ENCODE measurements at places on chromosomes 12 and 14.

- peak; percentile 20 for DNase-seq
Observed at GRCh38 chr14:60008042-60008441, 83.7 kb upstream of the PCNX4 start.

DNA sequence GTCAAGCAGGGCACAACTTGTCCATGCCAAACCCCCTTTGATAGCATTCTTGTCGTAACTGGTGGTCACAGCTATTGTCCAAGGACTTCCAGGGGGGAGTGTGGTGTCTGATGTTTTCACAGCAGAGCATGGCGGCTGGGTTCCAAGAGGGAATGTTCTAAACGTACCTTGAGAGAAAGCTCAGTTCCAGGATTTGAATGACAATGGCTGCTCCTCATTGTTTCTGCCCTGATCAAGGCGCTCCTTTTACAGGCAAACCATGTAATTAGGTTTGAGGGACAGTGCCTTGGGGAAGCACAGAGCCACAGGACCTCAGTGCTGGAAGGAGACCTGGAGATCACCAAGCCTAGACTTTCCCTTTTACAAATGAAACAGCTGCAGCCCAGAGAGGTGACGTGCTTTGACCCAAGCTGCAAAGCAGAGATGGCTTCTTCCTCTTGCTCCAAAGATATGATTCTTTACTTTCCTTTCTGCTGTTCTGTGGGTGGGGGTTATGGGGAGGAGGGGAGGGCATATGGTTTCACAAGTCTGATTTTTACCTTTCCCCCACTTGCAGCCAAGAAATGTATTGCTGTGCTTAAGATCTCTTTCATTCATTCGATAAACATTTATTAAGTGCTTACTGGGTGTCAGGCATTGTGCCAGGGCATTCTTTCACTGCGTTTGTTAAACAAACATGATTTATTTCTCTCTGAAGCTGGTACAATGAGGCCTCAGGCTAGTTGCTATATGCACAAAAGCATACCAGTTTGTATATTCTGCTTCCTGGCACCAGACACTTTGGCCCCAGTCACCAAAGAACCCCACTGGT is 172.8 kb downstream of the KTN1 start:
- peak; percentile 28 for DNase-seq

DNA sequence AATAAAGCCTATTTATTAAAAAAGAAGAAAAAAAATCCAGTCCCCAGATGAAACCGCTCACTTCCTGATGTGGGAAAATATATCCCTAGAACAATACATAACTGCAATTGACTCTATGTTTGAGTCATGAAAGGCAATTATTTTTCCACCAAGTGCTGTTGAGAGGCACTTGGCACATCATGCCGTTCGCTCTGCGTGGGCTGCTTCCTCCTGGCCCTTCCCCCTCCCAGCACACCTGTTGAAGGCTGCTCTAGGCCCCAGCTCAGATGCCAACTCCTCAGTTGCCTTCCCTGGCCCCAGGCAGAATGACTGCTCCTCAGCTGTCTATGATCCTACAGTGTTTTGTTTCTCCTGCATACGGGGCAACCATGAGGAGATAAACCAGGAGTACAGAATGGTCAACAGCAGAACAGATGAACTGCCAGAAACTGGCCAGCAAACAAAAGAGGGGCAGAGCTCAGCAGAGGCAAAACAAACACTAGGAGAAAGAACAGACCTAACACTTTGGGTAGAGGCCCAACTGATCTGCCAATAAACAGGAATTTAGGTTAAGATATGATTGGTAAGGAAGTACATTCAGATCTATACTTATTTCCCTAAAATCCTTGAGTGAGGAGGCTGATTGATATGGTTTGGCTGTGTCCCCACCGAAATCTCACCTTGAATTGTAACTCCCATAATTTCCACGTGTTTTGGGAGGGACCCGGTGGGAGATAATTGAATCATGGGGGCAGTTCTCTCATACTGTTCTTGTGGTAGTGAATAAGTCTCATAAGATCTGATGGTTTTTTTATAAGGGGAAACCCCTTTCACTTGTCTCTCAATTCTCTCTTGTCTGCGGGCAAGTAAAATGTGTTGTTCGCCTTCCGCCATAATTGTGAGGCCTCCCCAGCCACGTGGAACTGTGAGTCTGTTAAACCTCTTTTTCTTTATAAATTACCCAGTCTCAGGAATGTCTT is 58.6 kb downstream of the SLC38A1 start:
- peak; percentile 85 for DNase-seq

GRCh38 chr14:77638771-77639171 is 22.3 kb upstream of the SPTLC2 start:
- peak; percentile 97 for DNase-seq

- DNase-seq = no peak
Observed at GRCh38 chr12:62050785-62051184, 209.4 kb upstream of the USP15 start.

DNA sequence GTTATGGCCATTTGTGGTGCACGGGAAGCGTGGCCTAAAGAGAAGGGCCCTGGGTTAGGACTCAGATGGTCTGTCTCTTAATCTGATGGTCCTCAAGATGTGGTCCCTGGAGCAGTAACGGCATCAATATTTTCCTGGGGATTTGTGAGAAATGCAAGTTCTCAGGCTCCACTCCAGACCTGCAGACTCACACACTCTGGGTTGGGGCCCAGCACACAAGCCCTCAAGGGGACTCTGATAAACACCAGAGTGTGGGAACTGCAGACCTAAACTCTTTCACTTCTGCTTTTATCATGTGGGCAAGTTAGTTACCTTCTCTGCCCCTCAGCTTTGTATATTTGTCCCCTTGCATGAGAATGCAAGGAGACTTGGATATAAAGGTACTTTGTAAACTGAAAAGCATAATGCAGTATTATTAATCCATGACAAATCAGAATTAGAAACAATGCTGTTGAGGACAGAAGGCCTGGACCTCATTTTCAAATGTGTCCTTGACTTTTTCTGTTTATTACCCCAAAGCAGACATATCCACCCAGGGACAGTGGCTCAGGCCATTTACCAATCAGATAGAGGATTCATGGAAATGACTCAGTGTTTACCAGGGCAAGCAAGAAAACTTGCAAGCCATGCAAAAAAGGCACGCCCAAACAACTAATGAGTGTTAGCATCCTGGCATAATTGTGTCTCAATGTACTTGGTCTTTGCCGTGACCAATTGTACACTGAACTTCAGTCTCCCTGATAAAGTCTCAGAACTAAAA is 157.0 kb downstream of the ASCL1 start:
- no peak for DNase-seq

DNA sequence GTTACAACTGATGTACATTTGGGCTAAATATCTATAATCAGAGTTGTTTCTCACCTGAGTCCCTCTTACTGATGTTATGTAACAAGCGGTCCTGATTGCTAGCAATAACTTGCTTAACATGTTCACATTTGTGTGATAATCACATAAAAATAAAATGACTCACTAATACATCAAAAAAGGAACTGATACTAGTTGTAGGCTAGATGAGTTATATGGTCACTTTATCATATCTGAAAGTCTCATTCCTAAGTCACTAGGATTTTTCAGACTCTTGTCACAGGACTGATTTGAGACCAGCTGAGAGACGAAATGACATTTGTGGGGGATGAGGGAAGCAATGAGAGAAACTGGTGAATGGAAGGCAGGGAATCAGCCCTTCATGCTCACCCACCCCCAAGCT is 34.3 kb downstream of the NKX2-1 start:
- no peak for DNase-seq

GRCh38 chr14:84273181-84273580 is 1256.8 kb upstream of the FLRT2 start:
- DNase-seq = no peak

DNA sequence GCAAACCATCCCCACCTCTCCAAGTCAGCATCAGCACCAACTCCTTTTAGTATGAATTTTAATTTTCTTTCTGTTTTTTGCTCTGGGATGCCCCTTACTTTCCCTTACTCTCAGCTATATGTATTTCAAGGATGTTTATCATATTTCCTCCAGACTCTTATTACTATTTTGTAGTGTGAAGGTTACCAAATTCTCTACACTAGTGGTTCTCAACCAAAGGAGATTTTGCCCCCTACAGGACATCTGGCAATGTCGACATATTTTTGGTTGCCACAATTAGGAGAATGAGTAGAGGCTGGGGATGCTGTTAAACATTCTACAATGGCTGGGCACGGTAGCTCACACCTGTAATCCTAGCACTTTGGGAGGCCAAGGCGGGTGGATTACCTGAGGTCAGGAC is 29.1 kb upstream of the SOS2 start:
- peak; percentile 13 for DNase-seq

- peak; percentile 64 for DNase-seq
Observed at GRCh38 chr14:64303471-64303917, 9.3 kb upstream of the ESR2 start.

DNA sequence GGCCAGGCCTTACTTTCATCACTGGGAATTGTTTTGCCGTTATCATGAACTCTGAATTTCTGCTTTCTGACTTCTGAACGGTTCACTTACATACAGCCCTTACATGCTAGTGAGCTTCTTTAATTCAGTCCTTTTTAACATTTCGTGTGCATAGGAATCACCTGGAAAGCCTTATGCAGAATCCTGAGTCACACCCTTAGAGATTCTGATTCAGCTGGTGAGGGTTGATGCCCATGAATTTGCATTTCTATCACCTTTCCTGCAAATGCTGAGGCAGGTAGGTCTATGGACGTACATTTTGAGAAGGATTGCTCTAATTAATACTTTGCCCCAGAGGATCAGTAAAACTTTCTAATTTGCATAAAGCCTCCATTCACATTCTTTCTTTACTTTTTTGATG is 44.0 kb downstream of the PPHLN1 start:
- no peak for DNase-seq

DNA sequence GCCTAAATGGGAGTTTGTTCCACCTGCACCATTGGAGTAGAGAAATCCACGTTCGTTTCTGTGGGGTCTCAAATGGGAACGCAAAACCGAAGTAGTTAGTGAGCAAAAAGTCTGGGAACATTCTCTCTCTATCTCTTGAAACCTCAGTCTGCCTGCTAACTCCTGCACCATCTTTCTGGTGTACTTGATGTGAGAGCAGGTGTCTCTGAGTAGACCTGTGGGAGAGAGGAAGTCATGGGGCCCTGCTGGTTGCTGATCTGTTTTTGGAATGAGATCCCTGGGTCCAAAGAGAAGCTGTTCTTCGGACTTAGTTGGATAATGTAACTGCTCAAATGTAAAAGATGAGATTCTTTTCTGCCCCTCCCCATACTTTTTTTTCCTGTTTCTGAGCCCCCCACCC is 57.3 kb downstream of the MAX start:
- DNase-seq = no peak

DNA sequence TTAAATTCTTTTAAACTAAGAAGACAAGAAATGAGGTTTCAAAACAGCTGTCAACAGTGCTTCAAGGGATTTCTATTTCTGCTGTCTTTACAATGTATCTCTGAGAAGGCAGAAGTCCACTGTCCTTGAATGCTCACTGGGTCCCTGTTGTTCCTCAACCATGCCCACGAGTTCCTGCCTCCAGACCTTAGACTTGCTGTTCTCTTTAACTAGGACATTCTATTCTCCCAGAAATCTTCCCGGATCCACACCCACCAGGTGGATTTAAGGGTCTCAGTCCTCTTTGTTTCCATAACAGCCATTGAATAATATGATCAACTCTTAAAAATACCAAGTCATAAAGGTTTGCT is 6.7 kb upstream of the SLC41A2 start:
- no peak for DNase-seq

GRCh38 chr14:63287666-63288483 is 30.9 kb downstream of the GPHB5 start:
- DNase-seq = peak; percentile 66

DNA sequence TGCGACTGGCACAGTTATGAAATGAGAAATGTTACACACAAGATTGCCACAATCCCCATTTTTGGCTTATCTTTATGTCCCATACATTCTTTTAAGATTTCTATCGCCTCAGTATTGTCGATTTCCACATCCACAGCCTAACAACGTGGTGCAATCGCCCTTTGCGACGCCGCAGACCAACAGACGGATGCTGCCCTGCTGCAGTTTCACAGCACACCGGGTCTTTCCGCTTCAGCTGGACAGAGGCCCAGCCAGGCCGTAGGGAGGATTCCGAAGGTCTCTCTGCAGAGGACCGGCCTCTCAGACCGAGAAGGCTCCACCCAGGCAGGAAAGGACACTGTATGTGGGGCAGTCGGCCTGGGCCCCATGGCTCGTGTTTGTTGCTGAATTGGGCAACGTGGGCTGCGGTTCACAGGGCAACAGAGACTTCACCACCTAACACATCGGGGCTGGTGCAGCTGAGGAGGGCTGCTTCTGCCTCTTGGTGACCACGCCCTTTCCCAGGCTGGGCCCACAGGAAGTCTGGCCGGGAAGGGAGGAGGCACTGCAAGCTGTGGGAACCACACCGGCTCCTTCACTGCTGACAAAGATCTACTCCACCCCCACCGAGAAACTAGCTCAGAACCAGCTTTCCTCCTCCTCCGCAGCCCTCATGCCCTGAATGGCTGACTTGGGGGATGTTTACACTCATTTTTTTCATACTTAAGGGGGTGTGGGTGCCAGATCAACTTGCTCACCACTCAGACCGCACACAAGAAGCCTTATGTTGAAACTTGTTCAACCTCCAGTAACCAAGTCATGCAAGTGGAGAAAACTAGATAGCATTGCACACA is 32.9 kb upstream of the MDM1 start:
- DNase-seq = peak; percentile 91

DNA sequence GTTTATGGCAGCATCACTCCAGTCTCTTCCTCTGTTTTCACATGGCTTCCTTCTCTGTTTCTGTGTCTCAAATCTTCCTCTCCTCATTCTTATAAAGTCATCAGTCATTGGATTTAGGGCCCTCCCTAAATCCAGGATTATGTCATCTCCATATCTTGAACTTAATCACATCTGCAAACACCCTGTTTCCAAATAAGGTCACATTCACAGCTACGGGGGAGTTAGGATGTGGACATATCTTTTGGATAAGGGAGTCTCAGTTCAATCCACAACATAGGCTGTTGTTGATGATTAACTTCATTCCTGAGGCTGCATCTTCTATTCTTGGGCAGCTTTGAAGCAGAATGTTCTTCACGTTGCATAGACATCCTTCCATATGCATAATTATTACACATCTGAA is 40.3 kb upstream of the NTF3 start:
- DNase-seq = no peak

GRCh38 chr14:93909429-93910128 is 17.6 kb upstream of the FAM181A start:
- no peak for DNase-seq

GRCh38 chr12:107484941-107485340 is 200.7 kb upstream of the PWP1 start:
- DNase-seq = no peak

DNA sequence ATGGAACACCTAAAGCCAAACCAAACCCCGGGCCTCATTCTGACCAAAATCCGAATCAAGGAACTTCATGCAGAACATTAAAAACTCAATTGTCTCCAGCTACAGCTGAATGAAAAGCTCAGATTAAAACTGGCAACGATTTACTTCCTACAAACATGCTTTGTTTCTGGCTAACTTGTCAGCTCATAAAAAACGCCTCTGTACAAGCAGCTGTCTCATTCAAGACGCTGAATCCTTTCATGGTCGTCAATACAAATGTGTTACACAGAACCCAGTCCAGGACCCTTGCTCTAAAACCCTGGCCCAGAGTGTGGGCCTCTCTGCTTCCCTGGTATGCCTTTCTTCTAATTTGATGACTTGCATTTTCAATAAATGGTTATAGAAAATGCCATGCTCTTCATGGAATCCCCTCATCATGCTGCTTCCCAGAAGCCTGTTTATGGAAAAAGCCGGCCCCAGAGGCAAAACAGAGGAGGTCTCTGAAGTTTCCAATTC is 183.1 kb downstream of the PHLDA1 start:
- no peak for DNase-seq

- DNase-seq = no peak
Observed at GRCh38 chr14:102086709-102086971, 204 bp downstream of the HSP90AA1 start.

Data from foreskin keratinocyte (primary cell).